ENCODE measurements at places on chromosomes 3 and 15.

GRCh38 chr3:104460477-104461406 lies 906.0 kb upstream of the ALCAM start:
- DNase-seq, result no peak

- no peak for DNase-seq
Measured at GRCh38 chr3:101533603-101533968, 20.6 kb upstream of the SENP7 start.

DNA sequence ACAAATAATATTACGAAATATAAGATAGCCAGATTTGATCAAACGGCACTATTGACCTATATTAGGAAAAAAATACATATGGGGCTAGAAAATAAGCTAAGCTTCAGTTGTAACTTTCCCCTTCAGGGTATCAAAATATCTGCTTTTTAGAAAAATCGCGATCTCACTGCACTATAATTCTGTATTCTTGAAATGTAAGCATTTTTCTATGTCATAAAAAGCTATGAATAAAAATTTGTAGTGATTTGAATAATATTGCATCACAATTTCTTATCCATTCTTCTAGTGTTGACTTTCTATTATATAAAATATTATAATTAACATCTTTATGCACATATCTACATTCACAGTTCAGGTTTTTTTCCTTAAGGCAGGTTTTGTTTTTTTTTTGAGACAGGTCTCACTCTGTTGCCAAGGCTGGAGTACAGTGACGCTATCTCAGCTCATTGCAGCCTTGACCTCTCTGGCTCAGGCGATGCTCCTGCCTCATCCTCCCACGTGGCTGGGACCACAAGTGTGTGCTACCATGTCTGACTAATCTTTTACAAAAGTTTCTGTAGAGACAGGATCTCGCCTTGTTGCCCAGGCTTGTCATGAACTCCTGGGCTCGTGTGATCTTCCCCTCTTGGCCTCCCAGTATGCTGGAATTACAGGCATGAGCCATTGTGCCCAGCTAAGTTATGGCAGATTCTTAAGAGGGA lies 21.6 kb downstream of the EMC4 start:
- DNase-seq, result no peak

GRCh38 chr3:127418560-127419147 lies 130.8 kb upstream of the PRR20G start:
- DNase-seq, result no peak

- no peak for DNase-seq
Measured at GRCh38 chr3:51343918-51344687, 41.0 kb upstream of the MANF start.

DNA sequence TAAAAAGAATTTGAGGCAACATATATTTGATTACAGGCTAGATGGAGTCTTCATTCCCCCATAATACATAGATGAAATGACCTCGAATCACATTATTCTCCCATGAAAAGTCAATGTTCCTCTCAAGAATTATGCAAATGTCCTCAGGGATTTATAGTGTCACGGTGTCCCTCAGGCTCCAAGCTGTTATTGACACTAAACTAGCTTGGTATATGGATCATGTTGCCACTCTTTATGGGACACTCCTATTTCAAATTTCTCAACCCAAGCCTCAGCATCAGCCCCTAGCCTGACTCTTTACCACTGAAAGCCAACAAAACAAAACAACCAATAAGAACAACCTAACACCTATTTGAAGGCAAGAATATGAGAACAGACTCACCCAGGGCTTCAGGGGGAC lies 139.8 kb downstream of the TPRG1 start:
- DNase-seq, result no peak

- no peak for DNase-seq
Measured at GRCh38 chr3:172982736-172983364, 158.2 kb downstream of the SPATA16 start.

- peak; percentile 65 for DNase-seq
Measured at GRCh38 chr3:63864008-63864964, 619 bp downstream of the ATXN7 start.

GRCh38 chr15:54520616-54521015 lies 542.4 kb downstream of the UNC13C start:
- no peak for DNase-seq

- DNase-seq, result no peak
Measured at GRCh38 chr3:127777921-127778656, 44.2 kb downstream of the MGLL start.

GRCh38 chr3:35709691-35710090 lies 70.4 kb downstream of the ARPP21 start:
- no peak for DNase-seq

- no peak for DNase-seq
Measured at GRCh38 chr15:82739086-82739485, 29.4 kb upstream of the AP3B2 start.

DNA sequence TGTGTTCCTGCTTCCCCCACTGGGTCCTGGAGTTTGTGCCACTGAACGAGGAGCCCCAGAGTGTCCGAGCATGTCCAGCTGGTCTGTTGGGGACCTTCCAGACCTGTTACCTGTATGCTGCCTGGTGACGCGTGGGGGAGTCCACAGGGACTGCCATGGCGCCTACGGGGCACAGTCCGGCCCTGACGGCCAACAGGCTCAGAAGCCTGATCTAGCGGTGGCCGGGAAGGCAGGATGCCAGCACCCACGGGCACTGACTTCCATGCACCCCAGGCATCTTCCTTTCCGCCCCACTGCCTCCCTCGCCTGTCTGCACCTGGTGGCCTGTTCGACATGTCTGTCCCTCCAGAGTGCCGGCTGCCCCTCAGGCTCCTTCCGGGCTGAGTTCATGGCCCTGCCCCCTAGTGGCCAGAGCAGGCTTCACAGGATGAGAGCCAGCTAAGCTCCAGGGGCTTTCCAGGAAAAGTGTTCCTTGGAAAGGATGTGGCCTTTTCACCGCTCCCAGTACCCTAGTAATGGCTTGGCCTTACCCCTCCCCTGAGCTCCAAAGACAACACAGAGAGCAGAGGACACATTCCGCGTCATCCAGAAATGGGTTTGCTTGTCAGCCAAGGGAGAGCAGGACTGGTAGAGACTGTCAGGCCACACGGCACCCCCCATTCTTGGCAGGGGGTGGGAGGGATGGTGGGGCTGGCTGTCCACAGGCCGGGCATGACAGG lies 35.7 kb downstream of the NGRN start:
- DNase-seq, result no peak

GRCh38 chr3:21672303-21672702 lies 78.7 kb downstream of the ZNF385D start:
- peak; percentile 71 for DNase-seq

GRCh38 chr3:64093825-64094712 lies 70.8 kb upstream of the PSMD6 start:
- DNase-seq, result no peak

DNA sequence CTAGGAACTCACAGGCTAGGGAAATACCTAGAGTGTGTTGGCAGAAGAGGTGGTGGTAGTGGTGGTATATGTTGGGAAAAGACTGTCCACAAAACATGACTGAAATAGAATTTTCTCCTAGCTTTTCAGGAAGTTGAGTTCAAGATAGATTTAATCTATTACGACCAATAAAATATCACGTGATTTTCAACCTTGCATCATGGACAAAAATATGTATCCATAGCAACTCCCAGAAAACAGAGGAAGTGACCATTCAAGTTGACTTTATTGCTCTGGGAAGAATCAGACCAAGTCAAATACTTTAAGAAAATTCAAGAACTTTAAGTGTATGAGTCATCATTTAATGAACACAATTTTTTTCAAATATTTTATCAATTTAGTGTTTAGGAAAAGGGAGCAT lies 347.0 kb upstream of the ZNF385D start:
- no peak for DNase-seq

GRCh38 chr3:122247825-122248185 lies 64.3 kb downstream of the CASR start:
- DNase-seq, result no peak

- DNase-seq, result no peak
Measured at GRCh38 chr3:97479740-97480139, 284.8 kb upstream of the ARL6 start.

- DNase-seq, result no peak
Measured at GRCh38 chr3:113673593-113673992, 22.8 kb downstream of the USF3 start.

DNA sequence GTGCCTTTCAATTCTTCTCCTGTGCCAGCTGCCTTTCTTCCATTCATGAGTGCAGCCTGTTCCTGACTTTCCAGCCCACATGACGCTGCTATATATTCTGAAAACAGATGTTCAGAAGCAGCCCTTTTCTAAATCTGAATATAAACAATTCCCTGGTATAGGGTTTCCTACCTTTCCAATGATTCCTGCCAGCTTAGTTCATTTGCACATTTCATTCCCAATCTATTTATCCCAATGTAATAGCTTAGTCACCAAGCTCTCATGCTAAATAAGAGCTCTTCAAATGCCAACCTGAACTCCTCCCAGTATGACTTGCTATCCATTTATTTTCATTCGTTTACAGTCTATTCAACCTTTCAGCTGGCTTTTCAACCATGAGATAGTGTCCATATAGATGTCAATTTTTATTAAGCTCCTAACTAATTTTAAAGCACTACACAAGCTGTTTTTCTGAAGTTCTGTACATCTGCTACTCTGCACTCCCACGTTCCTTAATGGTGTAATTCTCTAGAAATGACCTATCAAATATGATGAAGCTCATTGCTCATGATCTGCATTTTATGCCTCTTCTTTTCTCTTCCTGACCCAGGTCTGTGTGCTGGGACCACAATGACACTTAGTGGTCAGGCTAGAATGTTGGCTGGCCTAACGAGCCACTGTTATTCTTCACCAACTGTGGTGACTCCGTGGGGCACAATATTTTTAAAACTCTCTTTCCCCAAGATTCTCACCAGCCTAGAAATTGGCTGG lies 605.0 kb upstream of the TBL1XR1 start:
- DNase-seq, result no peak

DNA sequence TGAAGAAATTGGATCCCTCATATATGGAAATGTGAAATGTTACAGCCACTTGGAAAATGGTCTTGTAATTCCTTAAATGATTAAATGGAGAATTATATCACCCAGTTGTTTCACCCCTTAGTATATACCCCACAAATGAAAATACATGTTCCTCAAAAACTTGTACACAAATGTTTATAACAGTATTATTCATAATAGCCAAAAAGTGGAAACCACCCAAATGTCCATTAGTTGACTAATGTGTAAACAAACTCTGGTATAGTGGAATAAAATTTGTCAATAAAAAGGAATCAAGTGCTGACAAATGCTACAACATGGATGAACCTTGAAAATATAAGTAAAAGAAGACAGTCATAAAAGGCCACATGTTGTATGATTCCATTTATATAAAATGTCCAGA lies 12.5 kb downstream of the FAM162A start:
- no peak for DNase-seq

GRCh38 chr3:30319713-30320112 lies 286.7 kb upstream of the TGFBR2 start:
- DNase-seq, result no peak

DNA sequence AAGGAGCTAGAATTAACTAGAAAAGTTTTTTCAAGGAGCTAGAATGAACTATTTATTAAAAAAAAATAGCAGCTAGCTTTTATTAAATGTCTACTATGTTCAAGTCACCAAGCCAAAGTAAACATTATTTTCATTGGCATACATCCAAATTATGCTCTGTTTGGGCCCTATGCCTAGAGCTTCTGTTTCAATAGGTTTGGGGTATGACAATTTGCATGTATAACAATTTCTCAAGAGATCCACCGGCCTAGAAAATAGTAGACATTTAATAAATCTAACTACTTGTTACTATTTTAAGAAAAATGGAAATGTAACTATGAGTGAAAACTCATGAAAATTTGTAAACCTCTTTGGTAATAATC lies 8.0 kb downstream of the GABRR3 start:
- DNase-seq, result no peak

DNA sequence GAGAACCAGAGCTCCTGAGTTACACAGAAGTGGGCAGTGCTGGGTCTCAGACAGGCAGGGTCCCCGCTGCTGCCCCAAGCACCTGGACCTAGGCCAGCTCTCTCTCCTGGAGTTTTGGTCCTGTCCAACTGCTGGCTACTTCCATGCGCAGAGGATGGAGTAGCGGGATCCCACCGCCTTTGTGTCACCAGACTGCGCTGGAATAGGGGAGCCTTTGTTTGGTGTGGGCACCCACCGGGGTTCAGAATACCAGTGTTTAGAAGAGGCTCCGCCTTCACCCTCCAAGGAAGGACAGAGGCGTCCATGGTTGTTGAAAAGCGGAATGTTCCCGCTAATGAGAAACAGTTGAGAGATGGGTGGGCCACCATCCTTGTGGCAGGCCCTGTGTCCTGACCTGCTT lies 154.4 kb downstream of the DNAJB8 start:
- DNase-seq, result peak; percentile 56

DNA sequence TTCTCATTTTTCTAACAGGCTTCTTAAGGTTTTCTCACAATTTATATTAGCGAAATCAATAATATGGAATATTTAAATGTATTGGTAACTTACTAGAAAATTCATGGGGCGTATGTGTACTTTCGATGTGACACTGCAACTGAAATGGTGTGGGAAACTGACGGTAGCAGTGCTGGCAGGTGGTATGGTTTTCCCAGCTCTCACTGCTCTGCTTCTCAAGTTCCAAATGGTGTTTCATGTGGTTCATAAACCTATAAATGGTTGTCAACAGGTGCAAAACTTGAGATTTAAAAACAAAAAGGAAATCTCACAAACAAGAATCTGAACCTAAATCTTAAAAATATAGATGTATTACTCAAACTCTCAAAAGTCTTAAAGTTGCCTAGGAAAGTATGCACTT lies 54.7 kb downstream of the ZNF280D start:
- no peak for DNase-seq

DNA sequence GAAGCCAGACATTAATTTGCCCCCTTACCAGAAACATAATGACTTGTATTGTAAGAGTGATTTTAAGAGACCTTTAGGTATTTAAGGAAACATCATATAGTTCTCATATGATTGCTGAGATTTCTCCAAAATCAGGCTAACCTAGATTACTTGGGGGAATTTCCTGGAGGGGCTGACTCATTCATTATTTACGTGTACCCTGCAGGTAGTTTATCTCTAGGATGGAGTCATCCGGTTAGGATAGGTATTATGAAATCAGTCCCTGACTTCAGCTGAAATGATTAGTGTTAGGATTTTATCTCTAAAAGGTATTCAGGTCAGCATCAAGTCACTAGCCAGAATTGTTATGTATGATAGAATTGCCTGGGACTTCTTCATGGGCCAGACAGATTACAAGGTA lies 97.5 kb downstream of the TCF12 start:
- no peak for DNase-seq

- DNase-seq, result no peak
Measured at GRCh38 chr3:47227678-47228077, 54.9 kb downstream of the KIF9 start.

GRCh38 chr3:33803894-33804526 lies 5.6 kb downstream of the PDCD6IP start:
- DNase-seq, result no peak

- DNase-seq, result no peak
Measured at GRCh38 chr3:66113542-66113941, 74.8 kb upstream of the MAGI1 start.

DNA sequence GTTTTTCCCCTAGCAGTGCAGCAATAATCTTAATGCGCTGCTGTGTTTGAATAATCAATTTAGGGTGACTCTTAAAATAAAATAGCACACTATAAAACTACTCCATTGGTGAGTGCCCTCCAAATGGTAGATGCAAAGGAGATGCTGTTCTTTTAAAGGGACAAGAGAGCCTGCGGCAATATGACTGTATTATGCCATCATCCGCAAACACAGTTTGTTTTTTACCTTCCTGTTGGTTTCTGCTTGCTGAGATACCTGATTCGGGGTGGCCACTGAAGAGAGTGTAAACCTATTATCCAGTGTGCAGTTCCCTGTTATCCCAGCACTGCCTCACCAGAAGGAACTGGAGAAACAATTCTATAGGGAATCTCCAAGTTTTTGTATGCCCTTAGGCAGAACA lies 523.1 kb upstream of the TGFBR2 start:
- no peak for DNase-seq
